ENCODE measurements at places on chromosomes 6 and 20. TPM values are rescaled to one million over a fixed set of nuclear protein-coding genes. Genes with fewer than 3 reads are reported as not detected.

Gene RBM24
- 23.6 TPM for total RNA-seq

Gene MROH8
- 3.0 TPM for total RNA-seq

Gene RRP36
- total RNA-seq = 40.0 TPM

Gene PROKR2
- not detected for total RNA-seq

Gene AVP
- total RNA-seq = not detected

Gene NOX3
- total RNA-seq = not detected

Gene MLN
- total RNA-seq = not detected

Gene ME1
- 12.8 TPM for total RNA-seq

Gene RAET1E
- 1.6 TPM for total RNA-seq
